NCI-H774 (cell line): ENCODE measurements at places on chromosomes 4 and X.

DNA sequence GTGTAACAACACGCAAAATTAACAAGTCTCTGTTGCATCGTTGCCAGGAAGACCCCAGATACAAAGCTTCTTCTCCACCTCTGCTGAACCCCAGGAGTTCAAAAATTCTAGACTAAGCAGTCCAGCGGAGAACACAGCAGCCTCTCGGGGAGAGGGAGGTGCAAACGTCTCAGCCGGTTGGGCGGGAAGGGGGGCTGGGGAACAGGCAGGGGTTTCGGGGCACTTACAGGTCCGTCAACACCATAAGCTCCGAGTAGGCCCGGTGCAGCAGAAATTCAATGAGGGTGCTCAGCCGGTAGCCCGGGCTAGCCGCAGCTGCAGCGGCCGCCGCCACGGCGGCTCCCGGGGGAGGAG lies 394 bp downstream of the MED14 start:
- DNase-seq, result no peak

- DNase-seq, result no peak
These were observed 13.7 kb downstream of the PITX2 start for GRCh38 chr4:110609044-110609750.

- no peak for DNase-seq
These were observed 199.0 kb downstream of the GPC3 start for GRCh38 chrX:133786382-133786781.

DNA sequence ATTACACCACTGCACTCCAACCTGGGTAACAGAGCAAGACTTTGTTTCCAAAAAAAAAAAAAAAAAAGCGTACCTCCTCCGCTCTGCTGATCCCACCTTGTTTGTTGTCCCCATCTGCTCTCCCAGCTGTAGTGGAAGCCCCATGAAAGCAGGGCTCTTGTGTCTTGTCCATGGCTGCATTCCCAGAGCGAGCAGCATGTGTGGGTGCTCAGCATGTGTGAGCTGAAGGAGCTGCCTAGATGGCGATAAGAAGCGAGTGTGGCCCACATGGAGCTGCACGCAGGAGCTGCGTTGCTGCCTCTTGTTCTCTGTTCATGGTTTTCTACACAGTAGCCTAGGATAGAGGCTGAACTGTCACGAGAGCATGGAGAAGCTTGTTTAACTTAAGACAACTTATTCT lies 12.4 kb downstream of the NSD2 start:
- no peak for DNase-seq

DNA sequence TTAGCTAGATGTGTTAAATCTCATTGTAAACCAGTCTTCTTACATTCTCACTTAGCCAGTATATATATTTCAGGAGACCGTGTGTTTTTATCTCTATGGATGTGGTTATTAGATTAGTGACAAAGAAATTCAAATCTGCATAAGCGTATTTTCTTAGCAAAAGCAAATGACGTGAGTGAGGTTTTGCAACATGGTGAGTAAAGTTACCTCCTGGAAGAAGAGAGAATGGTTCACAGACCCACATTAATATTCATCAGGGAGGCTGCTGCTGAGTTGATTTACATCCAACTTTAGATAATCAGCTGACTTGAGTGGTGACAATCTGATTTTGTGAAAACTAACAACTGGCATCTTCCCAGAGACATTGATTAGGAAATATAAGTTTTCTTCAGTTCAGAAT lies 589.9 kb upstream of the GALNT7 start:
- no peak for DNase-seq

GRCh38 chr4:187780070-187780469 lies 215.5 kb upstream of the ZFP42 start:
- no peak for DNase-seq

DNA sequence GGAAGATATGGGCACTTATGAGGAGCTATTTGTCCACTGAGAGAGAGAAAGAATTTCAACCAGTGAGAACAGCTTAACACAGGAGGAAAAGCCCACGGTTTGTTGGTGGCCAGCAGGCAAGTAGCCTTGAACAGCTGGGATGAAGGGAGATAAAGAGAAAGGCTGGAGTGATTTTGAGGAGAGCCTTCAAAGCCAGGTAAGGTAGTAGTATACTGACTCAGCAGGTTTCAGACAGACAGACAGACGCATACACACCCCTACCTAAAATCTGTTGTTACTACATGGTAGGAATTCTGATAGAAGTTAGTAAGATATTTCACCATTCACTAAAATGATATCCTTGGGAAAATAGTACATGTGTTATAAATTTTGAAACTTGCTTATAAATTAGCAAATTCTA lies 60.5 kb downstream of the SEC24D start:
- DNase-seq, result no peak

GRCh38 chr4:165111906-165112367 lies 723 bp downstream of the TMEM192 start:
- no peak for DNase-seq

- DNase-seq, result no peak
These were observed 8.7 kb upstream of the ANK2 start for GRCh38 chr4:113040793-113041192.

DNA sequence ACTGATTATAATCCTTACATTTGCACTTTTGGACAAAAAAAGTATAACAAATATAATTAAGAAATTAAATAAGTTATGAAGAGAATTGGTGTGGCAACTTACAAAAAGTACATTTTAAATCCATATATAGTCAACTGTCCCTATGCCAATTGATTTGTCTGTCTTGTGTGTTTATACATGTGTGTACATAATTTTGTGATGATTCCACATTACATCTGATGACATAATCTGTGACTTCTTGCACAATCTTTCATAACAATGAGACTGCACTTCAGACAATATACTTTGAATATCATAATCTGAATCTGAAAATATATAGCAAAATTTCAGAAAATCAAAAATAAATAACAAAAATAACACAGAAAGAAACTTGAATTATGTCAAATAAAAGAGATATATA lies 953.4 kb downstream of the FAT4 start:
- no peak for DNase-seq

DNA sequence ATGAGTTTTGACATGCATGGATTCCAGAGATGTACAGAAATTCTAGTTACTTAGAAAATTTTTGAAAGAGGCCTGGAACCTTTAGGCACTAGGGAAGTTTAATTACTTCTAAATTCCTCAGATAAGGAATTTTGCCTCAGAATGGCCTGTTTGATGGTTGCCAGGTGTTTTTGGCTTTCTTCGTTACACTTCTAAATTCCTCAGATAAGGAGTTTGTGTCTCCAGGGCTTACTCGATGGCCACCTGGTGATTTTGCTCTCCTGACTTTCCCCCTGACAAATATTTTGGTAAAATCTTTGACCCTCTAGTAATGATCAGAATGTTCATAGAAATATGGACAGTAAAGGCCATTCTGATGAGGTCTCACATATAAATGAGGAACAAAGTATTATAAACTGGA lies 64.3 kb downstream of the BEX3 start:
- DNase-seq, result no peak

DNA sequence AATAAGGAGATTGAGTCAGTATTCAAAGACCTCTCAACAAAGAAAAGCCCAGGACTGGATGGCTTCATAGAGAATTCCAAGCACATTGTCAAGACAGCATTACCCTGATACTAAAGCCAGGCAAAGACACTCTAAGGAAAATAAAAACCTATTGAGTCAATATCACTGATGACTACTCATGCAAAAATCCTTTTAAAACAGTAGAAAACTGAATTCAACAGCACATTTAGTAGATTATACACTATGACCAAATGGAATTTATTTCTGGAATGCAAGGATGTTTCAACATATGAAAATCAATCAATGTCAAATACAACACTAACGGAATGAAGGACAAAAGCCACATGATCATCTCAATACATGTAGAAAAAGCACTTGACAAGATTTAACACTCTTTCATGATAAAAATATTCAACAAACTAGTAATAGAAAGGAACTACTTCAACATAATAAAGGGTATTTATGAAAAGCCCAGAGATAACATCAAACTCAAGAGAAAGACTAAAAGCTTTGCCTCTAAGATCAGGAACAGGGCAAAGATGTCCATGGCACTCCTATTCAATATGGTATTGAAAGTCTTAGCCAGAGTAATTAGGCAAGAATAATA lies 633.3 kb downstream of the ANKRD50 start:
- DNase-seq, result no peak

DNA sequence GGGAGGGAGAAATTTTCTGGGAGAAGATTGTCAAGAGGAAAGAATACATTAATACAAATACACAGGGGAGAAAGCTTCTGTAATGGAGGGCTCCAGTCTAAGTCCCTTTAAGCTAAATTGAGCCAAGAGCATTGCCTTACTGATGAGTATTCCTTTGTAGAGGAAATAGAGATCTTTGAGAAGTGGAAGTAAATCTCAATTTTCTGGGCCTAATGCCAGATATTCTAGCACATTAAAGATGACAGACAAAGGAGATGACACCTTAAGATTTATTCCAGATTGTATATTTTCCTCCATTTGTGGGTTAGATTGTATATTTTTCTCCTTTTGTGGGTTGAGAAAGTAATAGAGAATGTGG lies 28.5 kb upstream of the SMAD1 start:
- no peak for DNase-seq

DNA sequence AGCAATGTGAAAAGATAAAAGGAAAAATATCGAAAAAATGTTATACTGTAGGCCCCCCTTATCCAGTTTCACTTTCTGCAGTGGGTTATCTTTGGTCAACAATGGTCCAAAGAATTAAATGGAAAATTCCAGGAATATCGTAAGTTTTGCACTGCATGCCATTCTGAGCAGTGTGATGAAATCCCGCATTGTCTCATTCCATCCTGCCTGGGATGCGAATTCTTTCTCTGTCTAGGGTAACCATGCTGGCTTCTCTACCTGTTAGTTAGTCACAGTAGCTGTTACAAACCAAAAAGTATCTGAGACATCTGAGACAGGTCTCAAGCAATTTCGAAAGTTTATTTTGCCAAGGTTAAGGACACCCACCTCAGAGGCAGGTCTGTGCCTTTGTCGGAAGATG lies 170.3 kb downstream of the COX18 start:
- no peak for DNase-seq

- DNase-seq, result no peak
These were observed 102.5 kb upstream of the MID1 start for GRCh38 chrX:10722851-10723250.

DNA sequence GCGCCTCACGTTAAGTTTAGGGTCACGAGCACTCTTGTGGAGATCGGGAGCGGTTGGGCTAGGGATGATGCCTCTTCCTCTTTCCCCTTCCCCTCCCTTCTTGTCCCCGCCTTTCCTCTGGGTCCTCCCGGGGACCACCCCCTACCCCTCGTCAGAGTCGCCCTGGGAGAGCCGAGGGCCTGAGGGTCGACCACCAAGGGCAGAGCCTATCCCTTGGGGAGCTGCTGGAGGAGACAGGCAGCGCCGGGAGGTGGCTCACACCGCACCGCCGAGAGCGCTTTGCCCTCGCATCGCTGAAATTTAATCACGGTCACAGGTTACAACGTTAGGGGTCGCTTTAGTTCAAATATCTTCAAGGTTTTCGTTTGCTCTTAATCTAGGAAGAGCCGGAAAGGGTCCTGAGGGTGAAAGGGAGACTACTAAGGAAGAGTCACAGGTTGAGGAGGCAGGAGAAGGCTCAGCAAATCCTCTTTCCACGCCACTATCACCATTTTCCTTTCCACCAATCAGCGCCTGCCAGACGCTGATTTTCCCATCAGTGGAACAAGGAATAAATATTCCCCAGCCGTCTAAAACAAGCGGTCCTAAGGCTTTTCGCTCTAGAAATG lies 528 bp upstream of the SNCA start:
- DNase-seq, result no peak

DNA sequence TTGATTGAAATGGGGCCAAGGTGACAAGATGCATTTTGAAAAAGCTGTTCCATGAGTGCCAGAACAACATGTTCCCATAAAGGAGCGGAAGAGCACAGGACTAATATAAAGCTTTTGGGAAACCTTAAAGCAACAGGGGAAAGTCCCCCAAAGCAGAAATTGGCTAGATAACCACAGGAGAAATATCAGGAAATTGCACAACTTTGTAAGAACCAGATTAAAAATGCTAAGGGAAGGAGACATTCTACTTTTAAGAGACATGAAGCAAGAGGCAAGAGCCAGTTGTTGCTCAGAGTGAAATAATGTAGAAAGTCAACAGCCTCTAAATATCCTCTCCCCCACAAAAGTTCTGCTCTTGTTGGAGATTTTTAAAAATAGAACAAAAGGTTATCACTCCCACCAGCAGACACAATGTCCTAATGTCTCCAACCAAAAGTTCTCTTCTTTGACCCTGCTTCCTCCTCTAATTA lies 85.2 kb upstream of the LNX1 start:
- no peak for DNase-seq

DNA sequence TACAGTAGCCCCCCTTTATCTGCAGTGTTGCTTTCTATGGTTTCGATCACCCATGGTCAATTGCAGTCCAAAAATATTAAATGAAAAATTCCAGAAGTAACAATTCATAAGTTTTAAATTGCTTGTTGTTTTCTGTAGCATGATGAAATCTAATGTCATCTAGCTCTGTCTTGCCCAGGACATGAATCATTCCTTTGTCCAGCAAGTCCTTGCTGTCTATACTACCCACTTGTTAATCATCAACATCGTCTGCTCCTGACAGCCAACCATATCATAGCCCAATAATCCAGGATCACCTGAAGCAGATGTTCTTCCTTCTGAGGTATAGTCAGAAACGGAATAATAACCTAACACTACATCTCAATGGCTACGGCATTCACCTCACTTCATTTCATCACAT lies 79.8 kb downstream of the ADAMTS3 start:
- DNase-seq, result no peak

GRCh38 chrX:104482757-104483156 lies 83.2 kb upstream of the IL1RAPL2 start:
- no peak for DNase-seq

DNA sequence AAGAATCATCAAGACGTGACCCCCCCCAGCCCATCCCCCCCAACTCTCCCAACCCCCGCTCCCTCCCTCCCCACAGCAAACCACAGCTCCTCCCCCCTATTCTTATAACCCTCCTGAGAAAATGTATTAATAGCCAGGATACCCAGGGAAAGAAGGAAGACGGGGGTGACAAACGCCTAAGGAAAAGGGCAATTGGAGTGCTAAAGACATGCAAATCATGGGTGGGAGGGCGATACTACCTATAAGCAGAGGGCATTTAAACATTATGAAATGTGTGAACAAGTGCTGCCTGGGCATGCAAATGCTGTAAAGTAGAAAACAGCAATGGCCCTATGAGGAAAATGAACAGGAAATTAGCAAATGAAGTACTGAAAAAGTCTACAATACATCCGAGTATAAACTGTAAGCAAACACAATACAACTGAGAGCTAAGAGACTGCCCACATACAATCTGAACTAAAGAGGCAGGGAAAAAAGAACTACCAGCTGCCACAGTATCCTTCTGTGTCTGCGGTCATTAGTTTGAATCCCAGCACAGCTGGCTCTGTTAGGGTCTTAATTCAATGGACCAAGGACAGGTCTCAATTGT lies 2.4 kb downstream of the CXXC4 start:
- peak; percentile 32 for DNase-seq

DNA sequence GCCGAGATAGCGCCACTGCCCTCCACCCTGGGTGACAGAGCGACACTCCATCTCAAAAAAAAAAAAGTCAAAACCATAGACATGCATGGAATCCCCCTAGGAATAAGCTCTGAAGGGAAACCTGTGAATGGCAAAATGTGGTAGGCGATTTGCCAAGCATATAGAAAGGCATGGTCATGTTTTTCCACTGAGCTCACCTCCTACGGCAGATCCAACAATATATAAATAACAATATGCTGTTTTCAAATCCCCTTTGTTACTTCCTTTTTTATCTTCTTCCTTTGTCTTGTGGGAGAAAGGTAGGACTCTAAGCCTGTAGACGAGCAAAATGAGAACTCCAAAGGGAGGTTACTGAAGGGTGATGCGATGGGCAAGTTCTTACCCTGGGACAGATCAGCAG lies 219.0 kb downstream of the PALLD start:
- DNase-seq, result no peak
